ENCODE measurements at places on chromosomes 7 and 10.

DNA sequence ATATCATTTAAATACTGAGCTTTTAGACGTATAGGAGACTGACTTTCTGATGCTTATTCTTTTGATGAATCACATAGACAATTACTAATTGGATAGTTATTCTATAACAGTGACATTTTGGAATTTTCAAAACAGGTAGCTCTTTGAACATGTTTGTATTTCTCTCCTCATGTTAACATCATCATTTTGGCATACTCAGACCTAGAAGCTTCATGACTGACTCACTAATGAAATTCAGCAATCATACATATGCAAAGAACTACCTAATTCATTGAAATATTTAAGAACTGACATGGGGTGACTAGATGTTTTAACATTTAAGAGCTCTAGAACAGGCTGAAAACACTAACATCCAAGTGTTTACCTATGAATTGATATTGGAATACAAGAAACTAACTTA, 192.3 kb downstream of the VTI1A start:
- no peak for DNase-seq

- no peak for DNase-seq
Measured at GRCh38 chr10:116704926-116705325, 37.4 kb downstream of the HSPA12A start.

GRCh38 chr10:100477970-100478369, 15.2 kb downstream of the WNT8B start:
- no peak for DNase-seq

DNA sequence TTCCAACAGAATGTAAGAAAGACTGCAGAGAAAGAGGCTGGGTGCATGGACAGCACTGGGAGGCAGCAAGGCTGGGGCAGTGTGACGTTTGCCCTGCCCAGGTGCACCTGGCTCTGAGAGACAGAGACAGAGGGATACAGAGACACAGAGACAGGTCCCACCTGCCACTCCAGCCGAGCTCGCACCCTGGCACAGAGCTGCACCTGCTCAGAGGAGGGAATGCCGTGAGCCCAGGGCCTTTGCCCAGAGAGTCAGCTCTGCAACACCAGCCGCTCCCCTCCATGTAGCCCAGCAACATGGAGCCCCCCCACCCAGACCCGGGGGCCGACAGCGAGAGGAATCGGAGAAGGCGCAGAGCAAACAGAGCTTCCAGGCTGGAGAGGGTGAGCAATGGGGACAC, 35.3 kb upstream of the PROSER2 start:
- no peak for DNase-seq

DNA sequence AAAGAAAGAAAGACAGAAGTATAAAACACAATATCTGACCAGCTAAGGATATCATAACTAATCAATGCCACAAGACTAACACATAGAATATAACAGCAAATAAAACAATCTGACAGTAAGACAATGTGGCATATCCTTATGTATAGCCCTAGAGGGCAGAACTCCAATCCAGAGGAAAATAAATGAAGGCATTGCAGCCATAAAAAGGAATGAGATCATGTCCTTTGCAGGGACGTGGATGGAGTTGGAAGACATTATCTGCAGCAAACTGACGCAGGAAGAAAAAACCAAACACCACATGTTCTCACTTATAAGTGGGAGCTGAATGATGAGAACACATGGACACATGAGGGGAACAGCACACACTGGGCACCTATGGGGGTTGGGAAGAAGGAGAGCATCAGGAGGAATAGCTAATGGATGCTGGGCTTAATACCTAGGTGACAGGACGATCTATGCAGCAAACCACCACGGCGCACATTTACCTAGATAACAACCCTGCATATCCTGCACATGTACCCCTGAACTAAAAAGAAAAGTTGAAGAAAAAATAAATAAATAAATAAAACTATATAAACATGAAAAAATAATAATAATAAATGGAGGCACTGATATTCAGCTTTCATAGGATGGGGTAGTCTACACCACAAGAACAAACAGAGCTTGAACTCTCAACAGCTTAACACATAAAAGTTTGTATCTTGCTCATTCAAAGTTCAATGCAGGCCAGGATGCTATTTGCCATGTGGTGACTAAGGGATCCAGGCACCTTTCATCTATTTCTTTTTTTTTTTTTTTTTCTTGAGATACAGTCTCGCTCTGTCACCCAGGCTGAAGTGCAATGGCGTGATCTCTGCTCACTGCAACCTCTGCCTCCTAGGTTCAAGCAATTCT, 66.1 kb upstream of the KAT6B start:
- DNase-seq: no peak

DNA sequence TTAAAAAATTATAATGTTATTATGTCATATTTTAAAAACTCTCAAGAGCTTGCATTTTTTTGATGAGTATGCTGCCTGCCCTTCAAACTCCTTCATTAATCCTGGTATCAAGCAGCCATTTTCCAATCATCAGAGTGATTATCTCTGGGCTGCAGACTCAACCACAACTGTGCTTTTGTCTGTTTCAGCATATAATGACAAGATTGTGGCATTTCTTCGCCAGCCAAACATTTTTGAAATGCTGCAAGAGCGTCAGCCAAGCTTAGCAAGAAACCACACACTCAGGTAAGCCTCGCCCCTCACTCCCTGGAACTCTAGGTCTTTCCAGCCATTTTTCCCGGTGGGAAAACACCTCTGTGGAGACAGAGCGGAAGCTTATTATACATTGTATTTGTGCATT, 90.0 kb upstream of the STK17A start:
- no peak for DNase-seq

DNA sequence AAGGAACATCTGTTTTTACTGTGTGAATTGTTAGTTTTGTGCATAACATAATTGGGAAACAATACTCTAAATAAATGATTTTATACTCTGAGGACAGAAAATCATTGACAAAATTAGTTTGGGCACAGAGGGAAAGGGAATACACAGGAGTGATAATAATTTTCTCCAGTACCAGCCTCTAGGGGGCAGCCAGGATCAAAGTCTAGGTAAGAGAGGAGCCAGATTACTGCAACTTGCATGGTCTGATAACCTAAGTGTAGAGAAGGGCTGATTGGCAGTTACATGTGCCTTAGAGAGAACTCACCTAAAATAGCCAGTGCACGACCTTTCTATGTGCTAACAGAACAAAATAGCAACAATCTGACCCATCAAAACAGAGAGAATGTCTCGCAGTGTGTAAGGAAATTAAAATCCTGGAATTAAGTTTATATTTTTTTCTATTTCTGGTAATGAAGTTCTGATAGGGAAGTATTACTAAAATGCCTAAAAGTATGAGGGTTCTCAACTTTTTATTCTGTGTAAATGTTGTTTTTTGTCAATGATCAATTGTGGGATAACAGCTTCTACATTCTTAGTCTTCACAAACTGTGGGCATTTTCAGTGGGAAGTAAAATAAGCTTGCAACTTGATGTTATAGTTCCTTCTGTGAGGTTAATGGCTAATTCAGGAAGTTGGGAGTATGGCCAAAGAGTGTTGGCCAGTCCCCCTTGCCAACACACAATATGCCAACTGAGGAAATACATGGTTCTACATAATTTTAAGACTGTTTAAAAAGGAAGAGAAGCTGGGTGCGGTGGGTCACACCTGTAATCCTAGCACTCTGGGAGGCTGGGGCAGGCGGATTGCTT, 66.4 kb downstream of the EXOC6 start:
- DNase-seq: peak; percentile 8

DNA sequence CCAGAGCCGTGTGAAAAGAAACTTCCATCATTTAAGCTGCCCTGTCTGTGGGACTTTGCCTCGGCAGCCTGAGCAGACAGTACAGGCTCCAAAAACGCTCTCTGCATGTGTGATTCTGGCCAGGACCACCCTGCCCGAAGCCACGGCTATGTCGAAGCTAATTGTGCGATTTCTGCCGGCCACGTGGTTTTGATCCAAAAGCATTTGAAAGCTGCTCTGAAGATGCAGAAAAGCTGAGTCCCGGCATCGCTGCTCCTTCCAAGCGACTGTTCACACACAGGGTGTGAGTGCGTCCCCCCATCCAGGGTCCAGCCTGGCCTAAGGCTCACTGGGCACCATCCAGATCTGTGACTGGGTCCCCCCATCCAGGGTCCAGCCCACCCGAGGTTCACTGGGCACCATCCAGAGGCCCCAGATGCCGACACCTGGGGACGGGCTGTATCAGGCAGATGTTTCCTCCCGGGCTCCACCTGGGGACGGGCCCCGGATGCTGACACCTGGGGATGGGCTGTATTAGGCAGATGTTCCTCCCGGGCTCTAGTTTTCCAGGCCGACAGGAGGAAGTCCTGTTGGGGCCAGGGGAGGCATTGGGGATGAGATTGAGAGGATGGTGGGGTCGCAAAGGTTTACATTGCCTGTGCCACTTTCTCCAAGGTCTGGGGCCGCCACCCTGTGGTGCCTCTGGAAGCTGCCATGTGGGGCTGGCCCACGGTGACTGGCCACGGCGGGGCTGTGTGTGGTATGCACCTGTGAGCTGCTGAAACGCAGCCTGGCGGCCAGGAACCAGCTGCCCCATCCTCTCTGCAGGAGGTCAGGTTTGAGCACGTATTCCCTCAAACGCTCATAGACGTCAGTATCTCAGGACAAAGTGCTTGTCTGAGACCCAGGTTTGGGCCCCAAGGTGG, 527.4 kb downstream of the DNAJB6 start:
- no peak for DNase-seq

- DNase-seq: no peak
Measured at GRCh38 chr7:132381742-132382472, 194.4 kb downstream of the PLXNA4 start.

- no peak for DNase-seq
Measured at GRCh38 chr7:31647511-31647910, 39.5 kb upstream of the PPP1R17 start.

GRCh38 chr7:983004-983615, at the start of gene CYP2W1:
Gene CYP2W1, plus strand, starts transcription at chr7:983181. Its CDS starts 31 bp downstream, at chr7:983212.
- no peak for DNase-seq

GRCh38 chr7:73970801-73971229, 57.2 kb upstream of the ELN start:
- no peak for DNase-seq

GRCh38 chr7:69428089-69428488, 170.2 kb upstream of the AUTS2 start:
- DNase-seq: no peak

DNA sequence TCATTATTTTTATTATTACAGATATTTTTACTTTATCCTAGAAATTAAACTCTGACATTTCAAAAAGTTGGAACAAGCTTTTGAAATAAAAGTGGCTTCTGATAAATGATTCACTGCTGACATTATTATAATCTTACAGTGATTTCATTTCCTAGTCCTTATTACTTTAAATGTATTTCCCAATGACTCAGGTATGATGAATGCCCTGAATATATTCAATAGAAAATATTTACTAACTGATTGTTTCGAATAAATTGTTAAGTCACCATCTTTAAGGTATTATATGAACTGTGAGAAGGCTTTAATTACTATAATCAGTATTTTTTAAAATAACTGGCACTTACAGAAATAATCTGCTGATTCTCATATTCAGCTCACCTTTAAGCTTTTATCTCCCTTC, 21.6 kb downstream of the DKK1 start:
- no peak for DNase-seq

DNA sequence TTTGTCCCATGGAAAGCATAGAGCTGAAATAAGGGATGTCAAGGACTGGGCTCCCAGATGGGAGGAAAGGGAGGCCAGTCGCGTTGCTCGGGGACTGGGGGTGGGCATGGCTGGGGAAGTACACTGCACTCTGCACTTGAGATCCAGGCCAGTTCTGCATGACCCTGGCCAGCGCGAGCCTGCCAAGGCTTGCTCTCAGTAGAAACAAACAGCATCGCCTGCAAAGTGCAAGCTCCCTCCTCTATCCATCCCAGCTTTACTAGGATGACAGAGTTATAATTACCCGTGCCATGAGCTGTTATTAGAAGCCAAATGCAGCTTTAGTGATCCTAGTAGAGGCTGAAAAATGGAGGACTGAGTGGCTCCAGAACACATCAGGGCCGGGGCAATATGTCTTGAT, 43.9 kb upstream of the PDCD4 start:
- DNase-seq: no peak

- DNase-seq: no peak
Measured at GRCh38 chr7:151808400-151809145, 68.3 kb downstream of the PRKAG2 start.

- DNase-seq: no peak
Measured at GRCh38 chr10:4812046-4812445, 14.0 kb upstream of the AKR1E2 start.

DNA sequence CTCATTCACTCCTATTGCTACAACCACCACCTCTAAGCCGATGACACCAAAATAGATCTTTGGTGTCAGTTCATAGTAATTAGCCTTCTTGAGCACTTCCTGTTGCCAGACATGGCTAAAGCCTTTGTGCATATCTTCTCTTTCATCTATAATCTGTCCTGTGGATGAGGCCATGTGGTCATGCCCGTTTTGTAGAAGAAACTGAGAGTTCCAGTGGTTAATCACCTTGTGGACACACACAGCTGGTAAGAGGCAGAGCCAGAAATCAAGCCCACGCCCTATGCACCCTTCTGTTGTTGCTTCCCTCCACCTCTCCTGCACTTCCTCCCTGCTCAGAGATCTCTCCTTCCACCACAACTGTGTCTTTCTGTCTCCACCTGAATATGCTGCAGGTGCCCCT, 285.1 kb upstream of the PFKP start:
- no peak for DNase-seq

DNA sequence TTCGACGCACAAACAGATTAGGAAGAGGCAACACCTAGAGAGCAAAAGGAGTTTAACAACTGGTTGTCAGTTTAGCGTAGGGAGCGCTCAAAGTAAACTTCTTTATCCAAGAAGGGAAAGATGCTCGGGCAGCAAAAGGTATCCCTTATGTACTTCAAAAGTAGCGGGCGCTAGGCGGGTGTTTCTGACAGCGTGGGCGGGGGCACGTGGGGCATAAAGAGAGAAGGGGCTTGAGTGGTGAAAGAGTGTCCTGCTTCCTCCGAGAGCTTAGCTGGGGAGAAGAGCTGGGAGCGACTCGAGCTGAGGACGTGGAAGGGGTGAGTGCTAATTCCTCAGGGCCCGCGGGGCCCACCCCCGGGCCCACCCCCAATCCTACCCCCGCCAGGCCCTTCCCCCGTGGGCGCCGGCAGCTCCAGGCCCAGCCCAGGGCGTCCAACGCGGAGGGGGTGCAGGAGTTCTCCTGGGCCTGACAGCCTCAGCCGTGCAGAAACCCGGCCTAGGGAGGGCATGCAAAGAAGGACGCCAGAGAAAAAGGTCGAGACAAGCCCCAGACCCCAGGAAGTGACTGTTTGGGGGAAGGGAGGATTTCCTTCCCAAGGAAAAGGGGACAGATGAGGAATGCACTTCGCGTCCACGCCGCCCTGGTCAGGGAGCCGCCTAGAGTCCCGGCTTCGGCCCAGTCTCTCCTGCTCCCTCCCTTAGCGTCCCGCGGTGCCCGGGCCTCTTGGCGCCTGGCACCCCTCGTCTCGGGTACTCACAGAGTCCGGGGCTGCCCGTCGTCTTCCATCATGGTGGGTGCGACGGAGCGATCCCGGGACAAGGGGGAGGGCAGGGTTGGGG, 868 bp downstream of the TIAL1 start:
- DNase-seq: peak; percentile 36

DNA sequence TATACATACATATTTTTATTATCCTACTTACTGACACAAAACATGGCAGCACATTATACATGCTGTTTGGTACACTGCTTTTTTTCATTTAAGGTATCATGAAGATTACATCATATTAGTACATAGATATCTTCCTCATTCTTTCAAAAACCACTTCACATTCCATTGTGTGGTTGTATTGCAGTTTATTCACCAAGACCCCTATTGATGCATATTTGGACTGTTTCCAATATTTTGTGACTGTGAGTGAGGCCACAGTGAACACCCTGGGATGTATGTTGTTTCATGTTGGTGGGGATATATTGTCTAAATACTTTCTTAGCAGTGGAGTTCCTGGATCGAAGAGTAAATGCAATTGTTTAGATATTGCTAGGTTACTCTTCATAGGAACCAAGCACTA, 39.0 kb downstream of the TFAM start:
- DNase-seq: no peak

GRCh38 chr10:28382525-28383269, 79.8 kb upstream of the MPP7 start:
- DNase-seq: no peak

All from activated naive CD8-positive, alpha-beta T cell treated with anti-CD3 and anti-CD28 coated beads, Interleukin-2, amount 50 U/mL, for 16 hours (primary cell).